HuH-7 (cell line): ENCODE measurements at places on chromosomes 1 and 21.
A peak's percentile ranks its signal among the peaks of the same experiment; 100 is the strongest.

DNA sequence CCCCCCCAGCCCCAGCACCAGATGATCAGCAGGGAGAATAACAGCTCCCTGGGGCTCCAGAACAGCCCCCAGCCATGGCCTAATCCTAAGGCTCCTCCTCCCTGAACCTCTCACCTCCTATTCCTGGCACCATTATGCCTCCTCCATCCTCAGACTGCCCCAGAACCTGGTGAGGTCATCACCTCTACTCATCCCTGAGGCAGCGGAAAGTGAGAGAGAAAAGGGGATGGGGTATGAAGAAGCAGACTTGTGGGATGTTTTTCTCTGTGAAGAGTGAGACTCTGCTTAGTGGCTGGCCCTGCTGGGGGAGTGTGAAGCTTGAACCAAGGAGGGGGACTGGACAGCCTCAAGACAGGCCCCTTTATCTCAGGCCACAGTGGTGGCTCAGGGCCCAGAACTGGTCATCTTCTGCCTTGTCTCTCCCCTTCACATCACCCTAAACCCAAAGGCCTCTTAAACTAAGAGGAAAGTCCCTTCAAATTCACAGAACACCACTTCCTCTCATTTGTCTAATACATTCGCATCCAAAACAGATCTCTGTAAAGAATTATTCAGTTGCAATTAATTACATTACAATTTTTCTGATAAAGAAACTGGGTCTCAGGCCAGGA, 2.2 kb upstream of the PPM1J start:
- no peak for DNase-seq

DNA sequence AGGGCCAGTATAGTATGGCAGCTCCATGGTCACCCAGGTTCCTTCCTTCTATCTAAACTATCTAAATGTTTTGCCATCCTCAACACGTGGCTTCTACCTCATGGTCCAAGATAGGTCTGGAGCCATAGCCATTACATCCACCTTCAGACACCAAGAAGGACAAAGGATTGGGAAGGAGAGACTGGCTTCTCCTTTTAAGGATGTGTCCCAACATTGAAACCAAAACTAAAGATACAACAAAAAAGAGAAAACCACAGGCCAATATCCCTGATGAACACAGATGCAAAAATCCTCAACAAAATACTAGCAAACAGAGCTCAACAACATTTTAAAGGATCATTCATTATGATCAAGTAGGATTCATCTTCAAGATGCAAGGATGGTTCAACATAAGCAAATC, 24.8 kb downstream of the HSD11B1 start:
- no peak for DNase-seq

DNA sequence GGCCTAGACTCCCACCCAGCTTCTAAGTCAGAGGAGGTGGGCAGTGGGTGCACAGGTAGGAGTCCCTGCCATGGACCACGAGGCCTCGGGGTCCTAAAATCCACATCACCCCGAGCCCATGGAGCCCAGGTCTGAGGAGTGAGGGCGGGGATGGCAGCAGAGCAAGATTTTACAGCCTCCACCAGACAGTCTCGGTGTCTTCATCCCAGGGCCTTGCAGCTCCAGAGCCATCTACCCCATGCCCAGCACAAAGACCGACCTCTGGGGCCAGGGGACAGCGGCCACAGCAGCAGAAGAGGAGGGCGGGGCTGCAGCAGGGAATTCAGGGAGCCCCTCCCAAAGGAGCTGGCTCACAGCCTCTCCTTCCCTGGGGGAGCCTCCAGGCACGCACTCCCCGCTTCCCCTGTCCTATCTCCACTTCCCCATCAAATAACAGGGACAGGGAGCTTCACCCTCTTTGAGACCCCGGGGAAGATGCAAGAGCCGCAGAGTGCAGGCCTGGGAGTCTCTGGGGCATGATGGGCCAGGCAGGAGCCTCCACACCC, 14.6 kb downstream of the CHD5 start:
- no peak for DNase-seq

DNA sequence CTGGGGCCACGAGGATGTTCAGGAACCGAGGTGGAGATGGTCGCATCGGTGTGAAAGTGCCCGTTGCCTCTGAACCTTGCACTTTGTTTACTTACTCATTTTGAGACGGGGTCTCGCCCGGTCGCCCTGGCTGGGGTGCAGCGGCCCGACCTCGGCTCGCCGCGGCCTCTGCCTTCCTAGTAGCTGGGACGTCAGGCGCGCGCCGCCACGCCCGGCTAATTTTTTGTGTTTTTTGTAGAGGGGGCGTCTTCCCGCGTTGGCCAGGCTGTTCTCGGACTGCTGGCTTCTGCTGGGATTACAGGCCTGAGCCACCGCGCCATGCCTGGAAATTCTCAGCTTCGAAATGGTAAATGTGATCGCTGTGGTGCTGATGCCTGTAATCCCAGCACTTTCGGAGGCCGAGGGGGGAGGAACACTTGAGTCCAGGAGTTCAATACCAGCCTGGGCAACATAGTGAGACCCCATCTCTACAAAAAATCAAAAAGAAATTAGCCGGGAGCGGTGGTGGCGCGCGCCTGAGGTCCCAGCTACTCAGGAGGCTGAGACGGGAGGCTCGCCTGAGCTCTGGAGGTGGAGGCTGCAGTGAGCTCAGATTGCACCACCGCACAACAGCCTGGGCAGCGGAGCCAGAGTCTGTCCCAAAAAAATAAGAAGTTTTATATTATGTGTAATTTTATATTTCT, 684 bp upstream of the MRPL20 start:
- DNase-seq, result no peak

DNA sequence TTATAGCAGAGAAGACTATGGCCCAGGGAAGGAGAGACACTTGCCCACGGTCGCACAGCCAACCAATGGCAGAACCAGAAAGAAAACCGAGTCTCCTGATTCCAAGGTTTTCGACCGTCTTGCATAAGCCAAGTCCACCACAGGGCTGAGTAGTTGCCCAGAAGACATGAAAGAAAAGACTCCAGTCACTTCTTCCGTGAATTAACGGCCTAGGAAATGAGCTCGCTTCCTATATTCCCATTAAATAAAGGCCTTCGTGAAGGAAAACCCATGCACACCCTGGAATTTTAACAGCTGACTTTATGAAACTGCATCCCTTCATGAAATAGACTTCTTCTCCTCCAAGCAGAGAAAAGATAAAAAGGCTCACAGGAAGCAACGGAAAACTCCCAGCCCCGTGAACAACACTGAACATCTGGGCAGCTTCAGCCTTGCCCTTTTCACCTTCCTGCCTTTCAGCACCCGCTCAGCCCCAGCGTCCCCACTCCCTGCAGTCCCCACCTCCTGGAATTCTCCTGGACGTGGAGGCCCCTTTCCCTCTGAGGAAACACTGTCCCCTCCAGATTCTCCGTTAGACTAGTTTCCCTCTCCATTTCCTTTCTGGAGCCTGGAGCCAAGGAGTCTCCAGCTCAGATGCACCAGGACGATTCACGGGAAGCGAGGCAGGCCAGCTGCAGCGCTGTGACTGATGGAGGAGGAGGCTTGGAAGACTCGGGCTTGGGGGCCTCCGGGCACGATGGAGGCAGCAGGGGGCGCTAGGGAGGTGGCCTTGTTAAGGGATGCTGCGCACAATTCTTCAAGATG, 2.7 kb upstream of the MYOC start:
- DNase-seq, result no peak

DNA sequence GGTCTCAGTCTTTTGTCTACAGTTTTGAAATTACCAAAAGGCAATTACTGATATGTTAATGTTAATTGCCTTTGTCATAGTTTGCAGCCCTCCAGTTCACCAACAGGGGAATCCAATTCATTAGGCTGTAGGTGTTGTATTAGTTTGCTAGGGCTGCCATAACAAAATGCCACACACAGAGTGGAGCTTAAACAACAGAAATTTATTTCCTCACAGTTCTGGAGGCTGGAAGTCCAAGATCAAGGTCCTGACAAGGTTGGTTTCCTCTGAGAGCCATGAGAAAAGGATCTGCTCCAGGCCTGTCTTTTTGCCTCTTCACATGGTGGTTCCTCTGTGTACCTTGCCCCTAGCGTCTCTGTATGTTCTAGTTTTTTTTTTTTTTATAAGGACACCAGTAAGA, 1.3 kb downstream of the RTCA start:
- DNase-seq, result no peak

- DNase-seq, result no peak
Measured at GRCh38 chr1:205067031-205067430, 17.2 kb downstream of the TMEM81 start.

- no peak for DNase-seq
Measured at GRCh38 chr1:170470121-170470520, 61.8 kb upstream of the GORAB start.

- no peak for DNase-seq
Measured at GRCh38 chr1:148363439-148363810, 119.7 kb downstream of the PPIAL4G start.

GRCh38 chr1:212293579-212293978, 8.4 kb downstream of the PPP2R5A start:
- DNase-seq, result no peak

DNA sequence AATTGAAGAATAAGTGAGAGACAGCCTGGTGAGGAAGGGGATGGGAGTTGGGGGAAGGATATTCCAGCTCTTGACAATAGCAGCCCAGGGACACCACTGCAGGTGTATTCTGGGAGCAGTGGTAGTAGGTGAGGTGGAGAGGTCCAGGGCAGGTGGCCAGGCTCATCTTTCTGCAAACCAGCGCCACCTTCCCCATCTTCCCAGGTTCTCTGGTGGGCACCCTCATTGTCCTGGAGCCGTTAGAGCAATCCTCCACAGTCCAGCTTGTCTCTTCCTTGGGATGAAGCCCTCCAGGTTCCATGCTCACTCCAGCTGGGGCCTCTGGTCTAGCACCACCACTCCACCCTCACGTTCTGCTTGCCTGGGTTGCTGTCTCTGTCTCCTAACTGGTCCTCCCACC, 97.0 kb downstream of the IER5 start:
- DNase-seq, result no peak

GRCh38 chr1:167676916-167677848, 44.6 kb upstream of the MPZL1 start:
- DNase-seq, result no peak

- DNase-seq, result no peak
Measured at GRCh38 chr1:112666946-112667345, 7.5 kb upstream of the MOV10 start.

- no peak for DNase-seq
Measured at GRCh38 chr1:94270801-94271203, 33.4 kb upstream of the ARHGAP29 start.

GRCh38 chr1:172647110-172647564, 11.8 kb upstream of the FASLG start:
- DNase-seq, result no peak

DNA sequence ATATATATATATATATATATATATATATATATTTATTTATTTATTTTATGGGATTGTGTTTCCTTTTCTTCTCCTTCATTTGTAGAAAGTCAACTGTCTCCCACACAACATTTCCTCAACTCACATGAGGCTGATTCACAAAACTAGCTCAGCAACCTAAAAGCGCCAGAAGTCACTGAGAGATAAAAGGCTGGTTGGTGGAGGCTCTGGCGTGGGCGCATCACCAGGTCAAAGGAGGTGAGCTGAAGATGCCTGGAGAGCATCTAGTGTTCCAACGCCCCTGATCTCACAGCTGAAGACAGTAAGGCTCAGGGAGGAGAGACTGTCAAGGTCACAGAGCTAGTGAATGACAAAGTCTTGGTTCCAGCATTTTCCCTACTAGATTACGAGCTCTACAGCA, 78.0 kb downstream of the HLCS start:
- no peak for DNase-seq

GRCh38 chr1:199243423-199244061, 604.7 kb downstream of the PTPRC start:
- peak; percentile 54 for DNase-seq

DNA sequence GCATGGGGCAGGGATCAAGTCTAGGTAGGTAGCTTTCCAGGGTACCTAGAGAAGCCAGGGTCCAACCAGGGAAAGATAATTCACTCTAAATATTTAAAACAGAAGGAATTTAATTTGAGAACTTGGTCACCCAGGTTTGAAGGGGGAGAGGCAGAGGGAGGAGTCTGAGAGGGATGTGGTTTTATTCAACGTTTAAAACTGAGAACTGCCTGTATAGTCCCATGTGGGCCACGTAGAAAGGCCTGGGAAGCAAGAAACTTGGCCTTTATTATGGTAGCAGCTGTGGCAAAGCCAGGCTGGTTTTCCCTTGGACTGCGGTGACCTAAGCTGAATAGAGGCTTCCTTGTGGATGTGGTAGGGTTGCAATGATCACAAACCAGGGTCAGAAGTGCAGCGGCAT, 42.0 kb upstream of the DUSP10 start:
- no peak for DNase-seq

GRCh38 chr1:246254854-246255253, 252.2 kb downstream of the SMYD3 start:
- no peak for DNase-seq

GRCh38 chr1:169689395-169689794, 22.0 kb downstream of the SELL start:
- no peak for DNase-seq

DNA sequence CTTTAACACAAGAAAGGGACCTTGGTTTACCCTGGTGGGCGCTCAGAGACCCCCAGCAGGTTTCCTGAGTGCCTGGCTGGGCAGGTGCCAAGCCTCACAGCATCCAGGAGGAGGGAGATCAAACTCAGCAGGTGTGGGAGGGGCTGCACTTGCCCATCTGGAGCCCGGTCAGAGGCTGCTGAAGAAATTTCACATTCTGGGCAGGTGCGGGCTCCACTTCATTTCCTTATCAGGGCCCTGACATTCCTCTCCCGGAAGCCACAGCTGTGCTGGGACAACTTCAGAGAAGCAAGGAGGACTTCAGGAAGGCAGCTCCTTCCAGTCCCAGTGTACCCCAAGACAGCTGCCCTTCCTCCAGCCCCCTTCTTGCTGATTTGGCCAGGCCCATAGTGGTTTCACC, 82.9 kb downstream of the ITPKB start:
- no peak for DNase-seq

DNA sequence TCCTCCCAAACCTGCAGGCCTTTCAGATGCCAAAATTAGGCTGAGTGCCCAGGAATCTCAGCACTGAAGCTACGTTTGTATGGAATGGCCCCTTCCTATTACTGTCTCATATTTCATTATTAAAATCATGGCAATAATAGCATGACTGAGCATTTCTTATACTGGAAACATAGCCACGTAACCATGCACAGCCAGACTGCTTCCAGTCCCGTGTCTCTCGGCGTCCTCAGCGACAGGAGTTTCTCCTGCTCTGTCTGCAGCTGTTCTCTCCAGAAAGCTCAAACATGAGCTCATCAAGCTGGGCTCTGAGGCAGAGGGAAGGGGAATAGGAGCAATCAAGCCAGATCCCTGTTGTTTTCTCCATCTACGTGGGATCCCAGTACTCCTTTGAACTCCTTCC, 104.0 kb downstream of the CDC7 start:
- no peak for DNase-seq

DNA sequence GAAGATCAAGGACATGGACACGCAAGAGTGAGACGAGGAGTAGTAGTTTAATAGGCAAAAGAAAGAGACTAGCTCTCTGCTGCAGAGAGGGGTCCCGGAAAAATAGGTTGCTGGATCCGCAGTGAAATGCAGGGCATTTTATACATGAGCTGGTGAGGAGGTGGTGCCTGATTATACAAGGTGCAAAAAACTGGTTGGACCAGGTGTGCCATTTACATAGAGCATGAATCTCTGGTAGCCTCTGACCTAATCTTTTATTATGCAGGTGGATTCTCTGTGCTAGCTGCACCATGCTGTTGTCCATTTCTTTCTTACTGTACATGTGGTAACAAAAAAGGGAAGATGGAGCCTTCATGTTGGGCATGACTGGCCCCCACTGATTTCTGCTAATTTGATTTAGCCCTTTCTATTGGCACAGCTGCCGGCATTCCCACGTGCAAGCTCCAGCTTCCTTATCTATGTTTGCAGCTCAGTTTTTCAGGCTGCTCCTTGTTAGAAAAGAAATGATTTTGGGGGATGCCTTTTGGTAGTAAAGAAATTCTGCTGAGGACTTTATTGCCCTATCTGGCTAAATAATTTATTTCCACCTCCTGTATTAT, 548.1 kb downstream of the BRINP3 start:
- no peak for DNase-seq
